Mesangial cell (primary cell): ENCODE measurements at places on chromosomes 3 and 15. TPM values are rescaled to one million over a fixed set of nuclear protein-coding genes. Genes with fewer than 3 reads are reported as not detected.

Gene UMPS
- 18.9 and 26.4 TPM in 2 replicates for total RNA-seq

Gene COL6A5
- total RNA-seq: under 0.01 and 0.89 TPM in 2 replicates

Gene HRG
- not detected in 2 replicates for total RNA-seq

Gene GREM1
- 55.8 and 78.7 TPM in 2 replicates for total RNA-seq

Gene CIB2
- total RNA-seq: 12.7 and 19.3 TPM in 2 replicates

Gene GPR171
- total RNA-seq: not detected in 2 replicates

Gene TRH
- not detected in 2 replicates for total RNA-seq

Gene NLGN1
- 0.81 and 3.5 TPM in 2 replicates for total RNA-seq
